Cardiac fibroblast (primary cell): ENCODE measurements at places on chromosomes 7 and 10.

DNA sequence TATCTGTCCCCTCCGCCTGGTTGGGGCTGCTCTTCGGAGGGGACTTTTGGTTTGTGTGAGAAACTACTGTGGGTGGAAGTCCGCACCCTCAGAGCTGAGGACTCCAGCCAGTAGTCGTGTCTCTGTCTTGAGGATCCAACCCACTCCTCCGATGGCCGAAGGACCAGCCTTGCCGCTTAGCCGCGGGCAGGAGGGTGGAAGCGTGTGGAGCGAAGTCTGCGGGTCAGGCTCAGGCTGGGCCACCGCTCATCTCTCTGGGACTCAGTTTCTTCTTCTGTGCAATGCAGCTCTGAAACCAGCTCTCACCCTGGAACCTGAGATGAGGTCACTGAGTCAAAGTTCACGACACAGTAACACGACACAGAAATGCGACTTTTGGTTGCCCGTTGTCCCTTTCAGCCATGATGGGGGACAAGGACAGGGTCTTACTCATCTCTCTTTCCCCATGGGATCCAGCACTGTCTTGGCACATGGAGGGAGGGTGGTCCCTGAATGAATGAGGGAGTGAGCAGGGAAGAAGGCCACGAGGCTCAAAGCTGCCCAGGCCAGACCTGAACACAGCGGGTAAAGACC lies 133.3 kb upstream of the PODXL start:
- no peak for DNase-seq

DNA sequence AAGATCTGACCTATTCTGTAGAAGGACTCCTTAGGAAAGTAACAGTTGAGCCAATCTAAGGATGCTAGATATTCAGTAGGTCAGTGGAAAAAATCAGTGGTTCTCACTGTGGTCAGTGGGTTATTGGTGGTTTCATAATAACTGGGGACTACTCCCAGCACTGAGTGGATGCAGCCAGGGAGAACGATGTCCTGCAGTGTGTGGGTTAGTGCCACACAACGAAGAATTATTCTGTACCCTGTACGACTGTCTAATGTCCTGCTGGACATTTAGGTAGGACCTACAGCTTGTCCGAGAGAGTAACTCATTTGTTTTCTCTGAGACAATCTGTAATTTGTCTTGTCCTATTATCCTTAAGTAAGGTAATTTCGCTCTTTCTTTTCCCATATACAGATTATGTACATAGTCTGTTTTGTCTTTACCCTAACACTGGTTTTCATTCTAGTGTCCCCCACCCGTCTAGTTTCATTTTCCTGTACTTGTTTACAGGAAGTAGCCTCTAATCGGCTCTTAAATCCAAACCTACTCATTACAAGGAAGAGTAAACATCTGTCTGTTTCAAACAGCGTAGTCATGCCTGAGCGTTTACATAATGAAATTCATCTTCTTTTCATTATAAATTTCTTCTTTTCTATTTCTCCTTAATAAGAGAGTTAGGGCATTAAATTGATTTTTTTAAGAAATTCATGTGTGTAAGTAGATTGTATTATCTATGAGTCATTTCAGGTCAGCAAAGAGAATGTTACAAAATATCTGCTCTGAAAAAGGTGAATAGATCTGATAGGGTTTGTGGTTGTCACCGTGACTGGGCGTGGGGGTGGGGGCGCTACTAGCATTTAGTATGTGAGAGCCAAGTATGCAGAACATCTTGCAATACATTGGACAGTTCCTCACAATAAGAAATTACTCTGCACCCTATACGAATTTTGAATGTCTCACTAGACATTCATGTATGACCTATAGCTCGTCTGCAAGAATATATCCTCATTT lies 8.3 kb upstream of the ZC3HAV1L start:
- DNase-seq = no peak

- peak; percentile 45 for DNase-seq
Measured at GRCh38 chr7:135467207-135467711, 42.6 kb downstream of the CNOT4 start.

- DNase-seq = no peak
Measured at GRCh38 chr7:71775648-71776047, 636.5 kb downstream of the CALN1 start.

GRCh38 chr10:96655461-96656197 lies 64.7 kb downstream of the PIK3AP1 start:
- DNase-seq = no peak

GRCh38 chr7:15084368-15084767 lies 181.8 kb upstream of the DGKB start:
- DNase-seq = no peak

DNA sequence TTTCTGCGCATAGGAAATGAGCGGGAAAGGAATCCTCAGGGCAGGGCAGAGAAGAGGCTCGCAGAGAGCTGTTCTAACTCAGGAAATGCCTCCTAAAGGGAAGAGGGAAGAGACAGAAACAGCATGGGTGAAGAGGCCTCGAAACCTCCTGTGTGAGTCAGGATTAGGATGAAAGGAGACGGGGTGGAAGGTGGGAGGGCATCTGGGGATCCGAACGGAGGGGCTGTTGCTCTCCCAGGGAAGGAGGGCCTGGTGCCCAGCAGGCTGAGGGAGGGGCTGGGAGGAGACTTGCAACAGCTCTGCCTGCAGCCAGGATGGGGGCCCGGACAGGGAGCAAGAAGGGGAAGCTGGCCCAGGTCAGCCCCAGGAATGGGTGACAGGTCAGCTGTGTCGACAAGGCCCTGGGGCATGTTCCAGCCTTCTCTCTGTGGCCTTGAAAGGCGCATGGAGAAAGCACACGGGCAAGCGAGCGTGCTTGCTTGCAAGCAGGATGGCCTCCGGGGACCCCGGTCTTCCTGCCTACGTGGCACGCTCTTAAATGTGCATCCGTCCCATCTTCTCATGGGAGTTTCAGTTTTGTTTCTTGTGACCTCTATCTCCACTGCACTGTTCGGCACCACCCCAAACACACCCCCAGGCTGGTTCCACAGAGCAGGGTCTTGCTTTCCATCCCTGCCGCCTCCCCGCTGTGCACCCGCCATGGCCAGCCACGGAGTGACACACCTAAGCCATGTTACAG lies 63.5 kb downstream of the HIPK2 start:
- DNase-seq = no peak

DNA sequence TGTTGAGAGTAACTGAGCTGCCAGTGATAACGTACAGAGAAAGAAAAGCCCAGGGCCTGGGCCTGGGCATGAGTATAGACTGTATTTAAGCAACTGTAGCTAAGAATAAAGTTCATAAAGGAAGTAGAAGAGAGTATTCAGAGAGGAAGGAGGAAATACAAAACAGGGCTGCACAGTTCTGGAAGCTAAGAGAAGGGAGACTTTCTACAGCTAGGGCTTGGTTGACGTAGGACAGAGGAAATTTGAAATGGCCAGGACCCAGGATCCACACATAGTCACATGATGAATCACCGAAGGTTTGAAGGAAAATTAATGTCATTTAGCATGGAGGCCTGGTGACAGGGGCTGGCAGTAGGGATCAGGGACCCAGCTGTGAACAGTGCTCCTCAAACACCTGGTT lies 66.7 kb downstream of the ARL4A start:
- no peak for DNase-seq

GRCh38 chr7:157898802-157899505 lies 562.1 kb downstream of the DNAJB6 start:
- DNase-seq = no peak

DNA sequence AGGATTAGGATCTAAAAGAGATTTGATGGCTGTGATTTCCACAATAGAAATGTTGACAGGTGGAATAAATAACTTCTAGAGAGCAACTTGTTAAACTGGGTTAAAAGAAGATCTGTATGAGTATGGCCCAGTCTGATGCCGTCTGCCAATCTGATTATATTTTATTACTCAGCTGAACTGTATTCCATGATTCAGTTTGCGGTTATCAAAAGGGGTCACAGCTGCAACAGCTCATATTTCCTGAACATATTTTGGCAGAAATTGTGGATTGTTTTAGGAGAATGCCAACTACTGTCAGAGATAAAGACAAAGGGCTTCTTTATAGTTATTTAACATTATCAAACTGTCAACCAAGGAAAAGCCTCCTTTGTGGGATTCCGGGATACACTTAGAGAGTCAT lies 244.8 kb upstream of the MINDY3 start:
- peak; percentile 32 for DNase-seq

DNA sequence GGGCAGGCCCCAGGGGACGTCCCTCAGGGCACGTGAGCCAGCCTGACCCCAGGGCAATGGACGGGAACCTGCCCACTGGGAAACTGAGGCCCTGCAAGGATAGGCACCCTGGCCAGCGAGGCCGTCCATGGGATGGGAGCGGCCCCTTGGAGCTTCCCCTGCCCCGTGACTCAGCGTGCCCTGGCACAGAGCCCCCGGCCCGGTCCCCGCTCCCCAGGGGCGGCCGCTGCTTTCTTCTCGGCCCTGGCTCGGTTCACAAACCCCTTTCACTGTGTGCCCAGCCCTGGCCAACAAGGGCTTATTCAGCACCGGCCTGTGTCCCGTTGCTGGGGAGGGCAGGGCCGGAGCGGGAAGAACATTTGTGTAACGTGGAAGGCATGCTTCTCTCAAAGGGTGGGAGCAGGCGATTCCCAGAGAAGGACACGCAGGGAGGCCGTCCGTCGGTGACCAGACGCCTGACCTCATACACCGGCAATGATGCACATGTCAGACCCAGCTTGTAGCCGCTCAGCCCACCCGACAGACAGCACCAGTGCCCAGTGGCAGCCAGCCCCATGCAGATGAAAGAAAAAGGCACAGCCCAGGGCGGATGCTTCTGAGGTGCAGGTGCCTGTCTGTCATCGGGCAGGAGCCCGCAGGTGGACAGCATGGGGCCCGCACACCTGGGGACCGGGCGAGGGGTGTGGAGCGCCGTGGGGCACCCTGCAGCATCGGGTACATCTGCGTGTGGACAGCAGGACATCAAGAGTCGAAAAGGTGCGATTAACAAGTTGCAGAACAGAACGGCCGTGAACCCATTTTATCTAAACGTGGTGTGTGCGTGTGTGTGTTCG lies 94.5 kb downstream of the PDGFA start:
- DNase-seq = peak; percentile 14

DNA sequence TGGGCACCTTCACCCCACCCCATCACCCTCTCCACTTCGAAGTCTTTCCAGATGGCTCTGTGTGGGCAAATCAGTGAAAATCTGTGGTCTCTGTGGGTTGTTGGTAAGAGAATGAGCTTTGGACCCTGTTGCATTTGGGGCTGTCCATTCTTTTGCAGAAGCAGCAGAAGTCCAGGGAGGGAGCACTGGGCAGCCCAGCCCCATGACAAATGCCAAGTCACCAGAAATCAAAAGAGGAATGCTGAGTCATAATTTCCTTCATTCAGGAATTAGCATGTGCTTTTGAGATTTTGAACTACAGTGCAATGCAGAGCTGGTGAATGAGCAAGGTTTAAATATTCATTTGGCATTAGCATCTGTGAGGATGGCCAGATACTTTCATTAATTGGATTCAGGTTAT lies 556.2 kb downstream of the LRMDA start:
- DNase-seq = peak; percentile 9

DNA sequence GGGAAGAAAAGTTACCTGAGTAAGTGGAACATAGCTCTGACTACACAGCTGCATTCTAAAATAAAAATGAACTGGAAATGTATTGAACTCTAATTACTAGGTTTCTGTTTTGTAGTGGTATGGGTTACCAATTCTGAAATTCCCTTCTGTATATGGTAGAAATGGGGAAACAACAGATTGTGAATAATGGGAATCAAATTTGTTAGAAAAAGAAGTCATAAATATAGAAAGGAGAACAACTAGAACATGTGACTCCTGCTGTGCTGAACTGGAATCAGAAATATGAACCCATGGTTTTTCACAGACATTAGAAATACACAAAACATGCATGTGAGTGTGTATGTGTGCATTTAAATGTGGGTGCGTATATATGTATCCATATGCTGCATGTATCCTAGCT lies 27.0 kb downstream of the MCMBP start:
- no peak for DNase-seq

- no peak for DNase-seq
Measured at GRCh38 chr10:117609796-117610170, 67.2 kb downstream of the EMX2 start.

- DNase-seq = peak; percentile 74
Measured at GRCh38 chr7:30463405-30464145, 15.0 kb downstream of the NOD1 start.

GRCh38 chr10:129741280-129741977 lies 222.6 kb downstream of the EBF3 start:
- DNase-seq = no peak

GRCh38 chr10:95276367-95277200 lies 14.2 kb downstream of the PDLIM1 start:
- peak; percentile 63 for DNase-seq

GRCh38 chr10:31940839-31941653 lies 12.4 kb upstream of the ARHGAP12 start:
- DNase-seq = peak; percentile 86
